ENCODE measurements at places on chromosomes 3 and 15. TPM values are rescaled to one million over a fixed set of nuclear protein-coding genes. Genes with fewer than 3 reads are reported as not detected.

- no peak for DNase-seq
Measured at GRCh38 chr3:181363231-181363630, 348.5 kb upstream of the SOX2 start.

GRCh38 chr15:33508703-33509102 lies 197.9 kb downstream of the RYR3 start:
- DNase-seq = no peak

DNA sequence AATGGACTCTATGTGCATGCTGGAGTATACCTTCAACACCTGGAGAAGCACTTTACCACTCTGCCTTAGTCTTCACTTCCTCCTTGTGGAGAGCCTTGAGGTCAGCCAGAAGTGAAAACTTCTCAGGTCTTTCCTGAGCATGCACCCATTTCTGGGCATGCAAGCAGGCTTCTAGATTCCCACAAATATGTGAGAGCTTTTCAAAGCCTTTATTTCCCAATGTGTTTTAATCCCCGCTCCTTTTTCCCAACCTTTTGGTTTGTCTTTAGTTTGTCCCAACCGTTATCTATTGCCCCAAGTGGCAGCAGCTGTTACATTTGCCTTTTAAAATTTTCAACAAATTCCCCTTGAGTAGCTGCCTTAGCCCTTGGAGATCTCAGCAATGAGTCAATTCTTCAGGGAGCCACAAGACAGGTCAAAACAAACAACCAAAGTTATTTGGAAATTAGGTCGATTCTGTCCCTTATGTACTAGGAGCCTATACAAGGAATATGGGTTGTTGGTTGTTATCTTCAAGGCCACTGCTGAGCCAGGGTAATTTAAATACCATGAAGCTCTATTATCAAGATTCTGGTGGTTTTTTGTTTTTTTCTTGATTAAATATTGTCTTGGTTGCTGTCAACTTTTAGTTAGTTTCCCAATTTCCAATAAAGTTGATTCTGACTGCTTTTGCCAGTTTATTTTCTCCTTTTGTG lies 44.4 kb downstream of the LSM3 start:
- DNase-seq = no peak

- DNase-seq = no peak
Measured at GRCh38 chr3:23301819-23302218, 98.7 kb downstream of the UBE2E2 start.

GRCh38 chr15:29275855-29276254 lies 6.2 kb upstream of the NSMCE3 start:
- DNase-seq = no peak

DNA sequence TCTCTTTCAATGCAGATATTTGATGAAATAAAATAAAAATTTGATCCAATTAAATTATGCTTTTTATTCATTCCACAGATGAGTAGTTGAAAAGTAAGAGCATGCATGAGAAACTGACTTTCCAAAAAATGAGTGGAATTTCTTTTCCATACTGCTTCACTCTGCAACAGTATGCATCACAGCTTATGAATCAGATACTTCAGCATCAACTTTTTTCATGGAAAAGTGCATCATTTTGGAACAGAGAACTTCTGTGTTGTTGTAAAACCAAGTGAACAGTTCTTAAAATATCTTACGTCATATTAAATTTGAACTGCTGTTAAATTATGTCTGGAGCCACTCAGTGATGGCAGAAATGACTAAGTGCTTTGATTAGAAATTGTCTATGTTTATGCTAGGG lies 16.7 kb upstream of the SLC7A14 start:
- no peak for DNase-seq

DNA sequence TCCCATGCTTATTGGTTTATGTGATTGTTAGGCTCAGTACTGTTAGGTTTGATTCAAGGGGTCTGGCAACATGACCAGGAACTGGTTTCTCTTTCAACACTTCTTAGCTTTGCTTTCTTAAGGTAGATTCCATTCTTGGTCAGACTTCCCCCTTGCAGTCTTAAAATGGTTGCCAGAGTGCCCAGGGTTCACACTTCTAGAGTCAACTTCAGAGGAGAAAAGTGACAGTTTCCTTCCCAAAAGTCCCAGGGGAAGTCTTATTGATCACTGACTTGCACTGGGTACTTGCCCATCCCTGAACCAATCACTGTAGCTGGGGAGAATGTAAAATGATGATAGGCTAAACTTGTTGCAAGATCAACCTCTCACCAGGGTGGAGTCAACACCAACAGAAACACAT lies 14.1 kb downstream of the MGLL start:
- no peak for DNase-seq

GRCh38 chr15:72050700-72051099 lies 67.2 kb downstream of the MYO9A start:
- no peak for DNase-seq

PLSCR2 gene
- 0.13 TPM for total RNA-seq

CASR gene
- not detected for total RNA-seq

GOLGA6L7 gene
- total RNA-seq = not detected

HGD gene
- total RNA-seq = not detected

TMEM45A gene
- total RNA-seq = 21.6 TPM
